ENCODE measurements at places on chromosomes 5 and 9.

GRCh38 chr5:369151-369868 is 47.8 kb downstream of the AHRR start:
- DNase-seq: no peak

GRCh38 chr5:175654807-175655206 is 3.1 kb upstream of the HRH2 start:
- DNase-seq: no peak

DNA sequence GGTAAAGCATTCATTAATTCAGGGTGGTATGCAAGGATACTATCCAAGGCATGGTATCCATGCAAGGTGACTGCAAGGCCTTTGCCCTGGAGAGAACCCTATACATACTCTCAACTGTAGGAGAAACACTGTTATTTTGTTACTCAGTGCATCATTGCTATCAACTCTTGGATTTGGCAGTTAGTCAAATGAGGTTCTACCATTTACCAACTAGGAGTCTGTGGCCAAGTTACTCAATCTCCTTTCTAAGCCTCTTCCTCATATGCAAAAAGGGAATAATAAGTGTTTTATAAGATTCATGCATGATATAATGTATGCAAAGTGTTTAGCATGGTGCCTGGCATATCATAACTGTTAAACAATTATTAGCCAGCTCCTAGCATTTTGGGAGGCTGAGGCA is 4.0 kb downstream of the PCDHGC3 start:
- DNase-seq: peak; percentile 62

- no peak for DNase-seq
Measured at GRCh38 chr9:18457510-18457909, 16.4 kb upstream of the ADAMTSL1 start.

DNA sequence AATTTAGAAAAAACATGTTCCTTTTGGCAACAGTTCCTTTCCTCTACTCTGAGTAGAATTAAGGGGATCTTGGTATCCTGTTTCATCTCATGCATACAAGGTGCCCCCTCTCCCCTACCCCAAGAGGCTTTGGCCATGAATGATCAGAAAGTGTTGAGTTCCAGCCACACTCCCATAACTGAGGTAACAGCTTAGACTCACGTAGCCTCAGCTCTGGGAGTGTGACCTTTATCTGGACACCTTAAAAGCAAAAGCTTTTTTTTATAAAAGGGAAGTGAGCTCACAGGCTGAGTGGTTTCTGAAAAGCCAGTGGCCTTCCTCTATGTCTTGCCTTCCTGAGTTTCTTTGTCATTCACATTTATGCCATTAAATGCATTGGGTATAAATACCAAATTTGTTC is 900 bp upstream of the HAVCR2 start:
- DNase-seq: no peak

- no peak for DNase-seq
Measured at GRCh38 chr9:90009447-90009846, 404.6 kb downstream of the GADD45G start.

DNA sequence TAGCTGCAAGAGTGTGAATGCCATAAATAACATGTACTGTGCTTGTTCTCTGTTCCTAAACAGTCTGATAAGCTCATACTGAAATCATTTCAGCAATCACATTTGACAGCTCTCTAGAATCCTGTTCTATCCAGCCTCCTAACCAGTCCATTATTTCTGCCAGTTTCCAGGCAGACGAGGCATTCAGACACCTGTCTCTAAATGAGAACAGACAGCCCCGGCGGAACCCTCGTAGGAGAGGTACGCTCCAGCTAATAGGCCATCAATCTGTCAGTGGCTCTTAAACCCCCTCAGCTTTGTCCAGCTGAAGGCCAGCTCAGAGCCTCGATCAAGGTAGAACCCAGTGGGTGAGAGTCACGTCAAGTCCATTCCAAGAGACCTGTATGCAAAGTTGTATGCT is 272.3 kb downstream of the GLIS3 start:
- no peak for DNase-seq

DNA sequence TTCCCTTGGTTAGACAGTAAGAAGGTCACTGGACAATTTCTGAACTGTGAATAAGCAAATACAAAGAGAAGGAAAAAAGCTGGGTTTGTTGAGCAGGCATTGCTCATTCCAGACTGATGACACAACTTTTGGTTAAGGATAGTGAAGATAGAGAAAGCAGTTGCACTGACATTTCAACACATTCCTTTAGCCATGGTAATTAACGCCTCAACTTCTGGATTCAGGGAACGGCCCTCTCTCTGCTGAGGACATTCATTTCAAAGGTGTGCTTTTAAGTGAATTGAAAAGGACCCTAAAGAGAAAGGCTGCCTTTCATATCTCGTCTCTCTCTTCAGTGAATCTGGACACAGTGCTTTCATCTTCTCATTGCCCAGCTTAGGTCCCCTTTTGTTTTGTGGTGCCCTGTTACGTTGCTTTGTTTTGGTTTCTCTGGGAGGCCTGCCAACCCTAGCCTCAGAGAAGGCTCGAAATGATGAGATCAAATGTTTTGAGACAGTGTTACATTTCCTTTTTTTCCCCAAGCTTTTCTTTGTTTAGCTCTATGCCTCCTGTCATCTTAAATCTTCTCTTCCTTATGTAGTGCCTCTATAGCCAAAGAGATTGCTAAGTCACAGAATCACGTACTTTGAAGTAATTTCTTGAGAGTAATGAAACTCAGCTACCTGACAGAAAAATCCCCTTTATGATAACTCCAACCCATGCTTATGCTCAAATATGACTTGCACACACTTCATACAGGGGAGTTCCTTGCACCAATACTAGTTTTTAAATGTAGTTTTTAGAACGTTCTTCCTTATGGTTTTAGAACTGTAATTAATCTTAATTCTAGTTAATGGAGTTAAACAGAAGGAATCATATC is 94.4 kb upstream of the IFNE start:
- DNase-seq: peak; percentile 98

DNA sequence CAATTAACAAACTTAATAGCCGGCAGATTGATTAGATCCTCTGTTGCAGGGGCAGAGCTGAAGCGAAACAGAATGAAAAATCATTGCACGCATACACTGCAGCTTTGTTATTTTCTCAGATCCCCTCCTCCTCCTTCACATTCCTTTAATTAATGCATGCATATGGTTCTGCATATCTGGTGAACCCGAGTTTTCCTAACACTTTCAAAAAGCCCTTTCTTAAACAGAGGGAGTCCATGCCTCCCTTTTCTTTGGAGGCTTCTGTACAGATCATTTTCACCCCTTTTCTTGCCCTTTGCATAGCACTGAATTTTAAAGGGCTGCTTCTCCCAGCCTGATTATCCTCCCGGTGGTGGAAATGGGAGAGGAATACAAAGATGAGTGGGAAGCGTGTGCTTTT is 136.6 kb upstream of the TBCA start:
- DNase-seq: no peak

- no peak for DNase-seq
Measured at GRCh38 chr9:136185066-136185465, 19.9 kb downstream of the LHX3 start.

DNA sequence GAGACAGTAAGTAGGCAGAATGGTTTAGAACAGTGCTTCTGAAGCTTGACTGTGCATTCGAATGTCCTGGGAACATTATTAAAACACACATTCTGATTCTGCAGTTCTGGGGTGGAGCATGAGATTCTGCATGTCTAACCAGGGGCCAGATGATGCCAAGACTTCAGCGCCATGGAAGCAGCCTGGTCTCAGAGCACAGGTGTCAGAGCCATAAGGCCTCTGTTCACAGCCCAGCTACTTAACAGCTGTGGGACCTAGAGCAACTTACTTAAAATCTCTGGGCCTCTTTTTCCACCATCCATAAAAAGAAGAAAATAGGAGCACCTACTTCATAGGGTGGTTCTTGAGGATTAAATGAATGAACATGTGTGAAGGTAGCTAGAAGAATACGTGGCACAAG is 84.0 kb downstream of the GNAQ start:
- DNase-seq: no peak

Measured in fibroblast of the aortic adventitia (primary cell).